ENCODE measurements at places on chromosomes 13 and 19.

DNA sequence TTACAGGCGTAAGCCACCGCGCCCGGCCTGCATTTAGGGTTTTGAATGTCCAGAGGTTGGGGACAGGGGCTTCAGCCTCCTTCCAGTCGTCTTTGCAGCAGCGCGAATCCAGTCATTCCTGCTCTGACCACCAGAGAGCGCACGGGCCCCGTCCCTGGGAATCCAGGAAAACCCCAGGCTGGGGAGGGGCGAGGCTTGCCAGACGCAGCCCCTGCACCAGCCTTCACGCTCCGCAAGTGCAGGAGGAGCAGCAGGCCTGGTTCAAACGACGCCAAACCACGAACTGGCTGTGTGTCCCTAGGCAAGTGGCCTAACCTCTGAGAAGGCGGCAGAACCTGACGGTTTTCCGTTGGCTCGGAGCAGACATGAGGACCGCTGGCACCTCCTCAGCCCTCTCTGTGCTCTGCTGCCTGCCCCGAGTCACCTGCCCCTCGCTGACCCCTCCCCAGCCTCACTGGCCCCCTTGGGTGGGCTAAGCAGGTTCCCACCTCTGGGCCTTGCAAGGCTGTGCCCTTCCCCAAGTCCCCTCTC, 2.0 kb upstream of the RNF126 start:
- peak; percentile 86 for DNase-seq

DNA sequence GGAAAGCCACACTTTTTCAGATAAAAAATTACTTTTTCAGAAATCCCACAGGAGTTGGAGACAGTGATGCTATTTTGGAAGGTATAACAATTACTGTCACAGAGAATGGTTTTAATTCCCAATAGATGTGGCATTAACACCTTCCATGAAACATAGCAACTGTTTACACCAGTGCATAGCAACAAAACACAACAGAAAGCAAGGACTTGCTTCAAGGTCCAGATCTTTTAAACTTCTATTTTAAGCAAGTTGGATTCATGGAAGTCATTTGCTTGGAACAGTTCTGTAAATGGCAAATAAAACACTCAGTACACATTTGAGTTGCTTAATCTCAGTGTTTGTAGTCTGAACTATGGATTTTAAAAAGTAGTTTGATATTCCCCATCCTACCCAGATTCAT, 385.9 kb upstream of the SPRY2 start:
- no peak for DNase-seq

GRCh38 chr13:35830850-35831450, 300.2 kb downstream of the DCLK1 start:
- no peak for DNase-seq

DNA sequence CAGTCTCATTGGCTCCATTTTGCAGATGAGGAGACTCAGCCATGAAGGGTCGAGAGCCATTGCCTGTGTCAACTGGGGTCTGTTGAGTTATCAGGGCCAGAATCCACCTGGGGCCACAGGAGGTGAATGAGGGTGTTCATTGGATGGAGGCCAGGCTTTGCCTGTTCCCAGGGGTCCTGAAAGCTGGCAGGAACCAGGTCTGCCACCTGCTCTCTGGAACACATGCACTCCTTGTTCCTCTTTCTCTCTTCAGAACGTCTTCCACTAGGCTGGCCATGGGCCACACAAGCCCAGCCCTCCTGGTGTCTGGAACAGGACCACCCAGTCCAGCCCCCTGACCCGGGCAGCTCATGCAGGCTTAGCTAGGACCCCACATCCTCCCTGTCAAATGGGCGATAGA, 21.1 kb downstream of the PPP1R37 start:
- no peak for DNase-seq

DNA sequence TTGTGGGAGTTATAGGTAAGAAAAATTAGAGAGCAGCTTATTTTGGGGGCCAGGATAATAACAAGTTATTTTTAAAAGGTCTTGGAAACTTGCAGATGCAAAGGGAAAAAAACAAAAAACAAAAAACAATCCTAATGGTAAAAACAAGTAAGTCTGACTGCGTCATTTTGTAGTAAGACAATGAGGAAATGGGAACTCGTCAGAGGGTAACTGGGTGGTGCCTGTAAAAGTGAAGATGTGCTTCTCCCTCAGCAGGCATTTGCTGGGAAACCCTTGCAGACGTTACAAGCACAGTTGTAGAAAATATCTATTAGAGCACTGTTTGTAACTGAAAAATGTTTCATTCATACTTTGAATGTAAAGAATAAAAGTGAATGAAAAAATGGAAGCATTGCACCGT, 2.2 kb upstream of the TNFSF13B start:
- DNase-seq, result no peak

GRCh38 chr19:7815325-7815724, 14.7 kb upstream of the EVI5L start:
- peak; percentile 29 for DNase-seq

DNA sequence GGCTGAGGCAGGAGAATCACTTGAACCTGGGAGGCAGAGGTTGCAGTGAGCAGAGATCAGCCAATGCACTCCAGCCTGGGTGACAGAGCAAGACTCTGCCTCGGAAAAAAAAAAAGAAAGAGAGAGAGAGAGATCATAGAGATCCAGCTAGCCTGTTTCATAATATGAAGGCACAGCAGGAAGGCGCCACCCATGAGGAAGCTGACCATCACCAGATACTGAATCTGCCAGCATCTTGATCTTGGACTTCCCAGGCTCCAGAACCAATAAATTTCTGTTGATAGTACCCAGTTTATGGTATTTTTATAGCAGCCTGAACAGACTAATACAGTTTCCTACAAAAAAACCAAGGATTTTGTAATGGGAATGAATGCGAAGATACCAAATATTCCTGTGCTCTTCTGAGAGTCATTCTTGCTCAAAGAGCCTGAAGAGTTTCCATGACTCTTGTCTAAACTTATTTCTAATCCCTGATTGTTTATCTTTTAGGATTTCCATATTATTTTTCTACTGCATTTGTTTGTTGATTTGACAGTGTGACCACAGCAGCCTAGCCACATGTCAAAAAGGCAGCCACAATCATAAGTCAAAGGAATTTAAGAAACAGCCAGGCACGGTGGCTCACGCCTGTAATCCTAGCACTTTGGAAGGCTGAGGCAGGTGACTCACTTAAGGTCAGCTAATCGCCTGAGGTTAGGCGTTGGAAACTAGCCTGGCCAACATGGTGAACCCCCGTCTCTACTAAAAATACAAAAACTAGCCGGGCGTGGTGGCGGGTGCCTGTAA, 37.7 kb upstream of the PDCD5 start:
- DNase-seq, result no peak

- DNase-seq, result no peak
These were observed 1539.4 kb downstream of the EFNB2 start for GRCh38 chr13:104996022-104996421.

DNA sequence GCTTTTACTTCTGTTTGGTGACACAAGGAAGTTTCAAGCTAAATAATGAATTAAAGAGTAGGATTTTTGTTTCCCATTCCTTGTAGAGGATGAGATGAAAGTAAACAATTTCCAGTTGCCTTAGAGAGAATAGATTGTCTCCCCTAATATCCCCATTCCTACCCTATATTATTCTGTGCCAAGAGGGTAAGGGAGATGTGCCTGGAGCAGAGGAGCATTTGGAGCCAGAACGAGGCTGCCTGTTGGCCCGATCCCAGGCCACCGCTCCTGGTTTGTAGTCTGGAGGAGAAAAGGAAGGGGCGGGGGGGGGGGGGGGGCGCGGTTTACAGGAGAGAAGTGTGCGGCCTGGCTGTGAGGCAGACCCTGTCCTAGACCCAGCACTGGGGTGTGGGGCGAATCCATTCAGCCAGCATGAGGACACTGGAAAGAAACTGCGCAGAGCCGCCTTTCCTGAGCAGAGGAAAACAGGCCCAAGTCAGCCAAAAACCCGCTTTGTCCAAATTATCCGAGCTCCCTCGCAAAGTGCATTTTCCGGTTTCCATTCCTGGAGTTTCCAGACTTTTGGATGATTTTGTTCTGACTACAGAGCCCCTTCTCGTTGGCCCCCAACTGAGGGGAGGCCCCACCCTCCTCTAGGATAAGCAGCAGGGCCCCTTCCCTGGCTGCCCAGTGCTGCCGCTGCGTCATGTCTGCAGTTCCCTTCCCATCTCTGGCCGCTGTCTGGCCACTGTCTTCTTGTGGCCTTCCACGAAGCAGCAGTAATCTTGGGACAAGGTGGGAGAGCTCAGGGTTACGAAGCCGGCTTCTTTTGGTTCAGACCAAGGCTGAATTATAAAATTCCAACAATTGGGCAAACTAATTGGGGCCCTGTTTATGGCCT, 23.0 kb downstream of the NFIX start:
- DNase-seq, result no peak

GRCh38 chr19:29415507-29415906, 110.3 kb upstream of the VSTM2B start:
- no peak for DNase-seq

GRCh38 chr13:113749507-113749906, 9.5 kb upstream of the TMEM255B start:
- DNase-seq, result no peak

Data from CD4-positive, alpha-beta T cell treated with Interleukin-6 for 4 hours (primary cell).